Hippocampal formation (tissue), 2 donors: ENCODE measurements at places on chromosomes 12 and 14.

GRCh38 chr12:104662203-104662602 lies 205.5 kb downstream of the CHST11 start:
- DNase-seq = no peak

GRCh38 chr12:121748571-121749265 lies 36.2 kb downstream of the TMEM120B start:
- no peak for DNase-seq

- DNase-seq = no peak
Measured at GRCh38 chr14:54574528-54574927, 7.6 kb downstream of the SAMD4A start.

DNA sequence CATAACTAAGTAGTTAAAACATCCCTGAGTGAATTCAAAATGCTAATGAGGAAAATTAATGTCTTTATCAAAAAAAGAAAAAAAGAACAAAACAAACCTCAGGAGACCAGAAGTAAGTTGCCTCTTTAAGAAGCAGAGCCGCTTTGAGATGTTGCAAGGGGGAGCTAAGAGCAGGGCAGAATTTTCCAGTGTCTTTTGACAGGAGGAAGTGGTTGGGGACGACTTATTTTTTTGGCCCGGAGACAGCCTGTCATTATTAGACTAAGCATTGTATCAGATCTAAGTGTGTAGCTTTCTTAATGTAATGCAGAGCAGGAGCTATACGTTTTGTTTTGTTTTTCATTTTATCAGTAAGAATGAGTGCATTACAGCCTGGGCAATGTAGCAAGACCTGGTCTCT lies 206.6 kb downstream of the CACNA1C start:
- no peak for DNase-seq

DNA sequence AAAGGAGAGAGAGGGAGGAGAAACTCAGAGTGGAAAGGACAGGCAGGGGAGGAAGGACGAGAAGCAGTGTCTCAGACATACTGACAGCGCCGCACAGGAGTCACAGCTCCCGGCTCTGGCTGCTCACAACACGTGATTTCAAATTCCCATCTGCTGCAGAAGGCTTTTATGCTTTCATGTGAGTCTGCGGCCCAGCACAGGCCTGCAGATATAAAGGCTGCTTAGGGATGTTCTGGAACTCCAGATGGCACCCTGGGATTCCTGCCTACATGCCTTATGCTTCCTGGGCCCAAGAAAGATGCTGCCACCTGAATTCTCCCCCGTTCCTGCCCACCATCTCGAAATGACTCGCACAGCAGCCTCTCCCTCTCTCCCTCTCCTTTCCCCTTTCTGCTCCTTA lies 89.6 kb downstream of the NUAK1 start:
- peak; percentile 62 for DNase-seq

DNA sequence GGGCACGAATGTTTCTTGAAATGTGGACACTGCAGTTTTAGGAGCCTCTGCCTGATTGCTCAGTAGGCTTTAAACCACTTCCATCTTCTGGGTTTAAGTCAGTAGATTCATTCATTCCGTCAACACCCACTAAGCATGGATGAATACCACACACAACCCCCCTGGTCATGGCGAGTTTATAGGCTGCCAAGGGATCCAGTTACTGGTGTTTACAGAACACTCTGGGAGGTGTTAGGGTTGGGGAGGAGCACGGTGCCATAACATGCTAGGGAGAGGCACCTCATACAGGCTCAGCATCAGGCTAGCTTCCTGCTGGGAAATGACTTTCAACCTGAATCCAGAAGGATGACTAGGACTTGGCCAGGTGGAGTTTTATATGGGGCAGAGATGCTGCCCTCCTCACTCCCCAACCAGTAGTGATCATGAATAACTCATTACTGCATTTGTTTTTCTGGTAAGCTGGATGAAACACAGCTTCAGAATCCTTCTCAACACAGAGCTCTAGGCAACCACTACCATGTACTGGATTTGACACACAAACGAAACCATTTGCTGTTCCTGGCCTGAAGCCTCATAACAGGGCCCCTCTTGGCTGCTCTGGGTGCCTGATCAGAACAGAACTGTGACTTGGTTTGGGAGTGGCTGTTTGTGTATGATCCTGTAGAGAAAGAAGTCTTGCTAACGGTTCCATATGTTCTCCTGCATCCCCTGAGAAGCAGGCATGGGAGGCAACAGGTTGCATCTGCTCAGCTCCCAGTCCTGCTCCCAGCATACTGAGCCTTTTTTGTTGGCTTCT lies 47.9 kb downstream of the FBXW8 start:
- DNase-seq = no peak

DNA sequence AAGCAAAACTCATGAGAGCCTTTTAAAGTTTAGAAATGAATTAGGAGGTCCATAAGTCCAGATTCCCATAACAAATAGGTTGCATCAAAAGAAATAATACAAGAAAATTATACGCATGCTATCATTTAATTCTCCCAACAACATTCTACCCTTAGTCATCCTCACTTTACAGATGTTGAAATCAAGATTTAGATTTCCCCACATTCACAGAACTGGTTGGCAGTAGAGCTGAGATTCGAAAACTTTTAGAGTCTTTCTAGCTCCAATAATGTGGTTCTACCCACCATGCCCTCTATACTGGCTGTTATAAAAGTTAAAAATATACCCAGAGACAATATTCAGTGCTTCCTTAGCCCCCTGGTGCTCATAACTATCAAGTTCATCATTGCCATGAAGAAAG lies 56.6 kb upstream of the METAP2 start:
- no peak for DNase-seq

DNA sequence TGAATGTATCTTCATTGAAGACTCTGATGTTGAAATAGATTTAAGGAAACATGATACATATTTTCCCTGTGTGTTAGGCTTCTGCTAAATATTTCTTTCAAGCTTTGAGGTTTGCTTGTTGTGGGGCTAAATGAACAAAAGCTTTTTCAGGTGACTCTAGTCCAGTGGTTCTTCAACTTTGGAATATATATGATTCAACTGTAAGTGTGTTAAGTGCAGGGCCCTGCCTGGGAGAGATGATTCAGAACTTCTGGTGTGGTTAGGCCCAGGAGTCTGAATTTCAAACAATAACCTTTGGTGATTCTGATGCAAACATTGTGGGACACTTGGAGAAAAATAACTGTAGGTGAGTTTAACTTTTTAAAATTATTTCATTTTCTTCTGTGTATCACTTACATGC lies 93.0 kb downstream of the TRHDE start:
- no peak for DNase-seq

DNA sequence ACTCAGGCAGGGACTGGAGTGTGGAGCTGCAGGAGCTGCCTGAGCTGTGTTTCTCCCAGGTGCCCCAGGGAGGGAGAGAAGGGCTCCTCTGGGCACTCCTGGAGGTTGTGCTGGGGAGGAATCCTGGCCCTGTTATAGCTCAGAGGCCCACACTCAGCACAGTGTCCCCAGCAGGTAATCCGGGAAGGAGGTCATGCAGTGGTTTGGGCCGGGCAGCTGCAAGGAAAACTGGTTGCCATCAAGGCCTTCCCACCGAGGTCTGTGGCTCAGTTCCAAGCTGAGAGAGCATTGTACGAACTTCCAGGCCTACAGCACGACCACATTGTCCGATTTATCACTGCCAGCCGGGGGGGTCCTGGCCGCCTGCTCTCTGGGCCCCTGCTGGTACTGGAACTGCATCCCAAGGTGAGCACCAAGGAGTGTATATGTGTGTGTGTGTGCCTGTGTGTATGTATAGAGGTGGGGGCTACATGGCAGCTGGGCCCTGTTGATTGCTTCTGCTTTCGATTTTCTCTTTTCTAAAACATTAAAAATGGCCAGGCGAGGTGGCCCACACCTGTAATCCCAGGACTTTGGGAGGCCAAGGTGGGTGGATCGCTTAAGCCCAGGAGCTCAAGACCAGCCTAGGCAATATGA lies 2.0 kb downstream of the AMHR2 start:
- DNase-seq = no peak

DNA sequence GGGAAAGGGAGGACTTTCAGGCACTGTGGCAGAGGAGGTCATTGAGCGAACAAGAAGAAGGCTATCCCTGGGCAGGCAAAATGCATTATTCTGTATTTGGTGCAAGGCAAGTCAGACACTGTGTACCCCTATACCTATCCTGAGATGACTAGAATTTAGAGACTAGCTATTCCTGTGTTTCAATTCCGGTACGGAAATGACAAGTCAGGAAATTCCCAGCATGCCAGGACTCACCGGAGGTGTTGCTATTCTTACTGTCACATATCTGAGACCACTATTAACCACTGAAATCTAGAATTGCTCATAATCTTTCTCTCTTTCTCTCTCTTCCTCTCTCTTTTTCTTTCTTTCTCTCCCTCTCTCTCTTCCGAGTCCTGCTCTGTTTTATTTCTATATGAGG lies 297.1 kb downstream of the PDZRN4 start:
- no peak for DNase-seq
